ENCODE measurements at places on chromosomes 2 and 18.

DNA sequence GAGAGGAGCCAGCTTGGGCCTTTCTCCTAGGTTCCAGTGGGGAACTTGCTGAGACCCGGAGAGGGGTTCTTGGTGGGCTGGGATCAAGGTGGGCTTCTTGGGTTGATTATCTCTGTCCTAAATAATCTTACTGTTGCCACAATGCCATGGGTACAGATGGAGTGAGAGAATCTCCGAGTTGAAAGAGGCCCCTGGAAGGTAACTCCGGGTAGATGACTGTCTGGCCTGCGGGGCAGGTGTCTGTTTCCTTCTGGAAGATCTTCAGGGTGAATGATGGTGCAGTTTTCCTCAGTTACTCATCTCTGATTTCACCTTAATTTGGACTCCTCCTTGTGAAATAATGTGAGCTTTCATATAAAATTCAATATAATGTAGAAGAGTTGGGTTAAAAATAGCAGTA is 159.4 kb downstream of the ACTR3 start:
- H3K27me3 ChIP-seq = no peaks in the 10 kb centered on the region
- DNase-seq = no peak
- H3K4me3 ChIP-seq = no peak overlapping the region
- no peak overlapping the region for H3K27ac ChIP-seq
- H3K4me1 ChIP-seq = no peaks in the 10 kb centered on the region

DNA sequence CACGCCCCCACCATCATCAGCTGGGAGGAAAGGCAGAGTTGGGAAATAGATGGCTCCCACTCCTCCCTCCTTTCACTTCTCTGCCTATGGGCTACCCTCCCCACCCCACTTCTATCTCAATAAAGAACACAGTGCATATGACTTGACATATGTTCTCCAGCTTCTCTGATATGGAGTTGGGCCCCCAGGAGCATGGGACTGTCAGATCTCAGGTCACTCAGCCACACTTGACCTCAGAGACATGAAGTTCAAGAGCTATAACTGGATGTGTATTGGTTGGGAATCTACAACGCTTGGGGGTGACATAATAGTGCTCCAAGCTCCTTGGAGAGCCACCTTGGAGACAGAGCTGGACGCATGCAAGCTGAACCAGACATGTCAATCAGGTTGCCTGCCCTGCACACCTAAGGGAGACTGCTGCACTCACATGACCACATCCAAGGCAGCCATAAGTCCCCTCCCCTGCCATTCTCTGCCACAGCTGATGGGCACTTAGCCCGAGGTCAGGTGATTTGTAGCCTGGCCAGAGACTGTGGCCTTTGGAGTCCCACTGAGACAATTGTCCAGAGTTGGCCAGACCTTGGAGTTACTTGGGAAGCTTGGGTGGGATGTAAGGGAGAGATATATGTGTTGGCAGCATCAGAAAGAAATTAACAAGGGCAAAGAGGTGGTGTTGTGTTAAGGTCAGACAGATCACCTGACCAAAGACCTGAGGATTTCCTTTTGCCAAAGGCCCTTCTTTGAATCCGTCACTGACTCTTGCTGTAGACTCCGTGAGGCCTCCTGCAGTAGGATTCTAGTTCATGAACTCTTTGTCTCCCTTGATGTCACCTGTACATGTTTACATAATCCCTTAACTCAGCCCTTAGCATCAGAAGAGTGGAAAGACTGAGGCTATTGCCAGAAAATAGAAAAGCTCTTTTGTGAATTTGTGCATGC is 3.7 kb downstream of the INHA start:
- peaks cover 17% of the 10 kb centered on the region for H3K27me3 ChIP-seq
- H3K27ac ChIP-seq = peak overlapping the region; percentile 88
- DNase-seq = no peak

DNA sequence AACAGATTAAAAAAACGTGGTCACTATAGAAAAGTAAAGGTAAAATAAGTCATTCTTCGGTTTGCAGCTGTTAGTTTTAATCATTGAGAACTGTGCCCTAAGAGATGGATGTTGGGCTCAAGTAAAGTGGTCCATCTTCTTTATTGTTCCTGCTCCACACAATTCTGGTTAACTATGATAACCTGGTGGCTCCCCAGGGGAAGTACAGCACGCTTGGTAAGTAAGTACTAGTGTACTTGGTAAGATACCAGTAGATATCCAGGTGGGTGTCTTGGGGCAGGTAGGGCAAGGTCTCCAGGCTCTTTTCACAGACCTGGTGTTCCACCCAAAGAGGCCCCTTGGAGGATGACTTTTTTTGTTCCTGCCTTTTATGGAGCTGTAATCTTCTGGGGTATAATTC is 31.6 kb upstream of the DLX2 start:
- peaks cover 8% of the 10 kb centered on the region for H3K27me3 ChIP-seq
- no peaks in the 10 kb centered on the region for H3K4me1 ChIP-seq
- H3K36me3 ChIP-seq = no peaks in the 10 kb centered on the region
- no peak overlapping the region for H3K27ac ChIP-seq
- H3K4me3 ChIP-seq = no peak overlapping the region
- no peak for DNase-seq

DNA sequence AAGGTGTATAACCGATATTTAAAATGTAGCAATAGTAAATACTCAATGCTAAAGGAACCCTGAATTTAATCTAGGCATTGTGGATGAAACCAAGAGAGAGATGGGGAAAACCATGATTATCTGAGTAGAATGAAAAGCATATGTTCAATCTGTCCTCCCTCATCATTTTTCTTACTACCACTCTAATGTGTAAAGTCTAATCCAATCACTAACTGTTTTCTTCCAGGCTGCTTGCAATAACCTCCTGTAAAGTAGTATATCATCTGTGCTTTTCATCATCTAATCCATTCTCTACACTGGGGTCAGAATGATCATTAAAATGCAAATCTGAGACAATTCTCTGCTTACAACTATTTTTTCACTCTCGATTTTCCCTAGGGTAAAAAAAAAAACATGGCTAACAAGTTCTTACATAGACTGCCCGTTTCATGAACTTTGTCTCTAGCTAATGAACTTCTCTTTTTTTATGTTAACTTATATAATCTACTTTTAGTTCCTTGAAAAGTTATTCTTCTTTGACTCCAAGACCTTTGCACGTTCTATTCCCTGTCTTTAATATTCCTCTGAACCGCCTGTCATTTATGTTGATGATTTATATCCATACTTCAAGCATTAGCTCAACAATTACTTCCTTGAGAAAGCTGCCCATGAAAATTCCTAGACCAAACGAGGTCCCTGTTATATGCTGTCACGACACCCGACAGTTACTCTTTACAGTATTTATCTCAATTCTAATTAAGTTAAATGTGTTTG is 94.7 kb upstream of the SLC8A1 start:
- H3K36me3 ChIP-seq = no peaks in the 10 kb centered on the region
- no peak overlapping the region for H3K27ac ChIP-seq
- H3K27me3 ChIP-seq = no peaks in the 10 kb centered on the region
- no peak overlapping the region for H3K4me3 ChIP-seq
- H3K4me1 ChIP-seq = peaks cover 6% of the 10 kb centered on the region

DNA sequence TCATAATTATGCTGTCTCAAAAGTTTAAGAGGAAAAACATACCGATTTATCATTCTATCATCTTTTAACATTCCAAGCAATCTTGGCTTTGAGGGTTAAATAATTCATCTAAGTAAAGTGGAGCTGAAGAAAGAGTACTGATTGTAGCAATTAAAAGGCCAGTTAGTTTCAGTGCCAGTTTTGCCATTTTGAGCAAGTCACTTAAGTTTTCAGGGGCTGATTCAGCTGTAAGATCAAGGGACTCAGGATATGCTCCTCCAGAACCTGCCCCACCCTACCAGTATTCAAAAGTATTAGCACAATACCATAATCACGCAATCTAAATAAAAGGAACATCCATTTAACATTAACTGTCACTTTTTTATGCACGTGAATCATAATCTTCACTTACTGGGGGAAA is 1.9 kb downstream of the SS18 start:
- H3K27ac ChIP-seq = no peak overlapping the region
- peak overlapping the region; percentile 97 for H3K4me3 ChIP-seq
- H3K27me3 ChIP-seq = peaks cover 3% of the 10 kb centered on the region

DNA sequence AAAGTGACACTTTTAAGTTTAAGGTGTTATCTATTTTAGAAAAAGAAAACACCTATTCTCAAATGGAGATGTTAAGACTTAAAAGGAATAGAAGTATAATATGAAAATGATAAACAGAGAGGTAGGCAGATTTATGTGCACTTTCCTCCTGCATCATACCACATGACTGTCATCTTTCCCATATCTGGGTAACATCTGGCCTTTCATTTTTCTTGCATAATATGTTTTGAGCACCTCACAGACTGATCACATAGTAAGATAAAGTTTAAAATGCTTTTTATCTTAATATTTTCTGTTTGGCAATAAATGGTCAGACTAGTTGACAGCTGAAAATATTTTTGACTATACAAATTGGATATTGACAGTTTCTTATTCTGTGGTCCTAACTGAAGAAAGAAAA is 1852.1 kb upstream of the PIK3C3 start:
- H3K36me3 ChIP-seq = no peaks in the 10 kb centered on the region
- no peak overlapping the region for H3K27ac ChIP-seq
- no peak overlapping the region for H3K4me3 ChIP-seq
- H3K27me3 ChIP-seq = peaks cover 4% of the 10 kb centered on the region

- peaks cover 25% of the 10 kb centered on the region for H3K27me3 ChIP-seq
- H3K36me3 ChIP-seq = no peaks in the 10 kb centered on the region
- H3K4me1 ChIP-seq = peaks cover 5% of the 10 kb centered on the region
- DNase-seq = no peak
- H3K4me3 ChIP-seq = no peak overlapping the region
- no peak overlapping the region for H3K27ac ChIP-seq
These were observed 64.6 kb downstream of the BMP10 start for GRCh38 chr2:68806511-68807109.

DNA sequence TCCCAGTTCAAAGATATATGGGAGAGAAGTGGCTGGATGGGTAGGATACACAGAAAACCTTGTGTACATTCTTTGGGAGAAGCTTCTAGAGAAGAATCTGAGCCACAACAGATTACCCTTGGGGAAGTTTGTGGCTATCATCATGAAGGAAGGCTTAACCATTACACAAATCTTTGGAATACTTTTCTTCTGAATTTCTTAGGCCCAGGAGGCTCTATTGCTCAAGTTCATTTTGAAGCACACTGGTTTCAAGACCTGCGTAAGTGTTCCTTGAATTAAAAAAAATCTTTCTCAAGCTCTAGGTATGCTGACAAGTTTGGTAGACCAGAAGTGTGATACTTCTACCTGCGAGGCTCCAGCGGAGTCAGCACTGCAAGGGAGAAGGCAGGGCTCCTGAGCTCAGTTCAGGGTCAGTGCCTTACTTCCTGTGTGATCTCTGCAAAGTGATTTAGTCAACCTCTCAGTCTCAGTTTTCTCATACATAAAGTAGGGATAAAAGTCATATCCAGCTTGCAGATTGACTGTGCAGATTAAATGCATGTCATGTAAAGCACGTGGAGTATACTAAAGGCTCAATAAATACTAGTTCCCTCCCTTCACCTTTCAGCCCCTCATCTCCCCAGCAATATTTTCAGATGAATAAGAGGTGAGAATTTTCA is 438.6 kb downstream of the DLGAP1 start:
- H3K4me3 ChIP-seq = no peak overlapping the region
- peaks cover 3% of the 10 kb centered on the region for H3K27me3 ChIP-seq
- H3K27ac ChIP-seq = no peak overlapping the region
- H3K36me3 ChIP-seq = no peaks in the 10 kb centered on the region
- DNase-seq = no peak
- H3K4me1 ChIP-seq = peaks cover 8% of the 10 kb centered on the region

- H3K4me1 ChIP-seq = peaks cover 5% of the 10 kb centered on the region
- H3K4me3 ChIP-seq = no peak overlapping the region
- H3K27me3 ChIP-seq = no peaks in the 10 kb centered on the region
- no peak for DNase-seq
- H3K27ac ChIP-seq = peak overlapping the region; percentile 57
These were observed 20.4 kb downstream of the ADI1 start for GRCh38 chr2:3498783-3499394.

DNA sequence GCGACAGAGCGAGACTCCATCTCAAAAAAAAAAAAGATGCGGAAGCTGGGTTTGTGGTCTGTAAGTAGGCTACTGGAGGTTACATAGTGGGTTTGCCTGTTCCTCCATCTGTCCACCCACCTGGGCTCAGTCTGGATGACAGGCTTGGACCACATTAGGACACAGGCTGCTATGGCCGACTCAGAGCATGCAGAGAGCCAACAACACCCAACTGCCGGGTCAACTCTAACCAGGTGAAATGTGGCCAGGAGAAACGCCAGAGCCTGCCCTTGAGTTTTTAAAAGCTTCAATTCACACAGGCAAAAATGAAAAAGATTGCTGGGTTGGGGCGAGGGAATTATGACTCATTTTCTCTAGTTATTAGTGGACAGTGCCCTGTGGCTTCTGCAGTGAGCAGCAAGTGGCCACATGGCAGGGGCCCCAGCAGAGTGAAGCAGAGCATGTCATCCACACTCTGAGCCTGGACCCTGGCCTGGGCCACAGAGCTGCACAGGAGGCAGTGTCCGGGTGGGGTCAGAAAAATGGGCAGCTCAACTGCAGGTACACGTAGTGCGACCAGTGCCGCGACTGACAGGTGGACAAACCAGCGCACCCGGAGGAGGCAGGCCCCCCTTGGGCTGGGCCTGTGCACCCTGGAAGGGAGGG is 67.4 kb downstream of the BIN1 start:
- H3K27ac ChIP-seq = no peak overlapping the region
- no peak for DNase-seq
- H3K4me1 ChIP-seq = peaks cover 10% of the 10 kb centered on the region
- H3K27me3 ChIP-seq = peaks cover 7% of the 10 kb centered on the region
- no peaks in the 10 kb centered on the region for H3K36me3 ChIP-seq

DNA sequence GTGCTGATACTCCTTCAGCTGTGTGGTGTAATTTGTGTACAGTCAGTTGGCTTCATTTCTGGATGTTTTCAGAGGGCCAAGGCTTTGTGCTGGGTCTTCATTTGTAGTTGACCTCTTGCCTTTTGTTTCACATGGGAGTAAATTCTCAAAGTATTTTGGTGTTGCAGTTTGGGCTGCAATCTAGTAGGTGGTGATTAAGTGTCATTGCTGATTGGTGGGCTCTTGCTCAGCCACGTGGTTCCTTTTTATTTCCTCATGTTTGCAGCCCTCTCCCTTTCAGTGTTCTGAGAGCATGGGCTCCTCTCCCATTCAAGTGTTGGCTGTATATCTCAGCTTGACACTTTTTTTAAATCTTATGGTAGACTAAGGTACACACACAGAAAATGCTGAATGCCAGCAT is 96.8 kb downstream of the SNTG2 start:
- no peaks in the 10 kb centered on the region for H3K27me3 ChIP-seq
- no peak overlapping the region for H3K4me3 ChIP-seq
- peaks cover 7% of the 10 kb centered on the region for H3K4me1 ChIP-seq

DNA sequence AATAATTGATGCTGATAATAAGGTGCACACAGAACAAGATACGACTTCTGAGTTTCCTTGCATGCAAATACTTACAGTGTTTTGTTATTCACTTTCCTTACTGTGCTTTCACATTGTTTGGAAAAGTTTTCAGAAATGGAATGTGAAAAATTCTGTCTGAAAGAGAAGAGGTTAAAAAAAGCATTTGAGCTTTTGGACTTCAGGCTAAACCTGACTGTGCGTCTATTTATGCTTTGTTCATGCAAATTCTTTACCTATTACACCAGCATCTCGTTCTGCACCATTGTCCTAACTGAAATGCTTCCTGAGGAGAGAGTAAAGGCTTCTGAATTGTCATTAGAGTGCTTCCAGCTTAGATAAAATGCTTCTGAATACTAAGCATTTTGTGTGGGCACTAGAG is 61.4 kb downstream of the LHCGR start:
- H3K27me3 ChIP-seq = no peaks in the 10 kb centered on the region
